ENCODE measurements at places on chromosomes 6 and 20. TPM values are rescaled to one million over a fixed set of nuclear protein-coding genes. Genes with fewer than 3 reads are reported as not detected.

GRCh38 chr20:63626424-63627128, at the start of gene GMEB2:
GMEB2 (minus strand) TSS chr20:63627101; CDS start chr20:63619397, 7,704 bp downstream.
- DNase-seq = peak; percentile 90

Gene SH3BGRL2
- total RNA-seq = 36.1 TPM

Gene SNAP25
- 0.29 TPM for total RNA-seq

GRCh38 chr6:125231133-125231532, 70.6 kb downstream of the HDDC2 start:
- DNase-seq = no peak

- no peak for DNase-seq
These were observed 17.4 kb downstream of the CNBD2 start for GRCh38 chr20:35985806-35986205.

Gene ARMH2
- not detected for total RNA-seq

GRCh38 chr6:52124126-52125121, 37.0 kb upstream of the PKHD1 start:
- DNase-seq = no peak

GRCh38 chr6:73455865-73456629, 4.0 kb upstream of the CGAS start:
- DNase-seq = no peak

Gene LST1
- not detected for total RNA-seq

Gene ZKSCAN8
- total RNA-seq = 41.6 TPM

DNA sequence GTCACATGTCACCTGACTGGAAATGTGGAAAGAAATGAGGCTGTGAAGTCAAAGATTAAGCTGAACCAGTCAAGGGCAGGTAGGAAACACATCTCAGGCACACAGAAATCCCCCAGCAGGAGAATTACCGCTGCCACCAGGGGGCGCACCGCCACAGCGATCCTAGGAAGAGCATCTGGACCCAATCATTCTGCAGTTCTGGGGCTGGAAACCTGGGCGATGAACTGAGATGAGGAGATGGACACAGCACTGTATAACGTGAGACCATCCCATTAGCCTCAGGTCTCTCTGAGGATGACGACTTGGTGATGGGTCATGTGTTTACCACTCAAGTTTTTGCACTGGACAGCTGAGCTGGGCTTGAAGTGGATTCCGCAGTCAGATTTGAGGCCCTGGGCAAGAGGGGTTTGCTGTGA, 6.5 kb upstream of the SLC24A3 start:
- peak; percentile 96 for DNase-seq

DNA sequence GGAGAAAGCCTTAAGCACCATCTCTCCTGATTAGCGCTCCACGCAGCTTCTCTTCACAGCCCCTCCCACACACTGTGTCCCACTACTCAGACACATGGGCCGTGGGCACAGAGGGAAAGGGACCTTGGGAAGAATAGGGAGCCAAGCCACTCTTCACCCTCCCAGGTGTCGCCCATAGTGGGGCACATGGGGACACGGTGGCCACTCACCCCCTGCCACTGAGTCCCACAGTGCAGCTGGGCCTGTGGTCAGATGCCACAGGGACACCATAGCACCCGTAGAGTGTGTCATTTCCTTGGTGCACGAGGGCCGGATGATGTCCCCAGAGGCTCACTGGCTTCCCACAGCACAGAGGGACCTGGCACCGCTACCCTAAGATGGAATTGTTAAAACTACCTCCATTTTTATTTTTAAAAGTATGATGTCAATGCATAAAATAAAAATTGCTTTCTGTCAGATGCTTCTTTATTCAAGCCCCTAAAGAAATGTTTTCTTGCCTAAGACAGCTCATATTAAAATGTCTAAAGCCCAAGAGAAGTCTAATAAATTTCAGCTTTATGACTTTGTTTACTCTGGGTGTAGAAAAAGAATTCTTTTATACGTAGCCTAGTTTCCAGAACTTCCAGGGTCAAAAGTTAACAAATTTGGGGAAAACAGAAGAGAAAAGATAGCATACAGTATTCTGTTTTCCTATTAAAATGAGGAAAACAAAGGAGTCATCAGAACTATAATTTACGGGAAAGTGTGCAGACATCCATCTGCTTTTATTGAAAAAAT, 191.0 kb upstream of the SNX9 start:
- DNase-seq = no peak

DNA sequence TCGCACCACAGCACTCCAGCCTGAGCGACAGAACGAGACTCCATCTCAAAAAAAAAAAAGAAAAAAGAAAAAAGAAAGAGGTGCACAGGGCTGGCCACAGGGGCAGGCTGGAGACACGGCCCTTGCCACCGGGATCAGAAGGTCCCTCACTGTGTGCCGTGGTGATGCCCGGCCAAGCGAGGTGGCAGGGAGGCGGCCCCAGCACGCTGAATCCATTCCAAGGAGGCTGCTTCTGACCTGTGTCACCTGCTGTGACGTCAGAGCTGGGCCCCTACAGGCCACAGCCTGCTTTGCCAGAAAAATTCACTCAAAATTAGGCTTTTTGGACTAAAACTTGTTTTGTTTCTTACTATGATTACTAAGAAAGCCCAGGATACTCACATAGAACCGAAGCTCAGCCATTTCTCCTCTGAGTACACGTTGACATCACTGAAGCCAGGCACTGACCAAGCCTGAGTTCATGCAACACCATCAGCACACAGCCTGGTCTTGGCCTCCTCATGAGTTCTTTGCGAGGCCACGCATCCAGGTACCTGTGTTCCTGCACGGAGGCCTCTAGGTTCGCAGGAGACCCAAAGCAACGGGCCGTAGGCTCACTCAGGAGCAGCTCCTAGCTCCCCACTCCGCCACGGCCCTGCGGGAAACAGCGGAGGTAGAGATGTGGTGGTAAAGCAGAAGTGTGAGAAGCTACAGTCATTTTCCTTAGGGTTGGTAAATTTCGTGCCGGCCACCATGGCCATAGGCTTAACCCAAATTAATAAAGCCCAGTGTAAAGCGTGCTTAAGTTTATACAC, 67.8 kb downstream of the THBS2 start:
- peak; percentile 34 for DNase-seq

DNA sequence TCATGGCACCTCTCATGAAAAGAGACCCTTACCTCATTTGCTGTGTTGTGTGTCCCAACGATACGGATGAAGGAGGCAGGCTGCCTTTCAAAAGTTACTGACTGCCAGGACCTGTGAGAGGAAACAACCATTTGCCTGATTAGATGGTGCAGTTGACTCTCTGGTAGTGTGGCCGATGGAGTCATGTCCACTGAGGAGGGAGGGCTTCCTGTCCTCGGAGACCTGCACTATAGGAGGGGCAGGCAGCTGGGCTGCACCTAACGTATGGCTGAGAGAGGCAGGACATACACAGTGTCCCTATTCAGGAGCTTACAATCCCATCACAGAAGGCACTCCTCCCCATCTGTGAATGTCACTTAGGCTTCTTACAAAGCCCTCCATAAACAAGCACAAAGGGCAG, 373.0 kb downstream of the ZFAND3 start:
- DNase-seq = peak; percentile 50

Gene PKHD1
- 0.19 TPM for total RNA-seq

GRCh38 chr6:105616521-105616920, 213.6 kb upstream of the PREP start:
- DNase-seq = no peak

DNA sequence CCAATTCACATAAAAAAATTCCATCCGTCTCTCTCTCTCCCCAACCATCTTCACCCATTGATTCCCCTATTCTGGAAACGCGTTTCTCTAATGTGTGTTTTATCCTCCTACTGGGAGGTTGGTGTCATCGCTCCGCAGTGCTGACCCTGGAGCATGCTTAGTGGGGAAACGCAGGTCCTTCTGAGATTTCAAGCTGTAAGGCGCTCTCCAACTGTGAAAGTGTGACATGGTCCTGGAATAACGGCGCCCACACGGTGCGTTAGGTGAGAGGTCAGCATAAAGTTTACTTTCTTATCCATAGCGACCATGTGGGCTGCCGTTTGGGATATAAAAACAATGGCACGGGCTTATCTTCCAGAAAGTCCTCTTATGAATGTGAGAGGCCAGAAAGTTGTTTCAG, 123.9 kb downstream of the WDR27 start:
- no peak for DNase-seq

GRCh38 chr20:18624948-18625347, 37.1 kb downstream of the DTD1 start:
- no peak for DNase-seq

Gene FHL5
- total RNA-seq = not detected

Gene RAD21L1
- 1.3 TPM for total RNA-seq

Gene STMND1
- not detected for total RNA-seq

- no peak for DNase-seq
These were observed 114.1 kb upstream of the ADGRF1 start for GRCh38 chr6:47156196-47156595.

Gene SLC35B3
- 11.9 TPM for total RNA-seq

DNA sequence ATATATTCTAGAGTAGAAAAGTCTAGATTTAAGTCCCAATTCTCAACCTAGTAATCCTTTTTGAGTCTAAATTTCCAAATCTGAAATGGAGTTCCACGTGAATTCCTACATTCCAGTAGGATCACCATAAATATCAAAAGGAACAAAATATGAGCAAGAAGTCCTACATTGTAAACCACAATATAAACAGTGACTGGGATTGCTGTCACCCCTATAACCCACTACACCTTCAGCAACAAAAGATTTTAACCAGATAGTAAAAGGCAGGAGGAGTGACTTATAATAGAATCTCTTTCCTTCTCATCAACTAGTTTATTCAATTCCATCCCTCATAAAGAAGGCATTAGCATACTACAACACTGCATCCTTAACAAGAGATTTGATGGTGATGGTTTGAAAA, 210.6 kb downstream of the KIF16B start:
- DNase-seq = no peak

GRCh38 chr20:23106271-23106851, 20.2 kb upstream of the CD93 start:
- DNase-seq = no peak

- no peak for DNase-seq
These were observed 377.5 kb upstream of the IRAK1BP1 start for GRCh38 chr6:78489874-78490273.

DNA sequence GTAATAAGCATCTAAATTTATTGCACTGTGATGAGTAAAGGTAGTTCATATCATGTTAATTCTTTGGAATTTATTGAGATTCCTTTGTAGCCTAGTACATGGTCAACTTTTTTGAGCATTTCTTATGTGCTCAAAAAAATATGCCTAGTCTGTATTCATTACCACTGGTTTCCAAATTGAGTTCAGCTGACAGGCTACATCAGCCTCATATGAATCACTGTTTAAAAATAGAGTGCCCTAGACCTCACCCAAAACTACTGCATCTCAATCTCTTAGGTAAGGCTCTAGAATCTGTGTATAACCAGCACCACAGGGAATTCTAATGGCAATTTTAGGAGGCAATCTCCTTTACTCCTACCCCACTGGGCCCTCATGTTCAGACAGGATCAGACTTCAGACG, 16.7 kb upstream of the FOXF2 start:
- DNase-seq = no peak

DNA sequence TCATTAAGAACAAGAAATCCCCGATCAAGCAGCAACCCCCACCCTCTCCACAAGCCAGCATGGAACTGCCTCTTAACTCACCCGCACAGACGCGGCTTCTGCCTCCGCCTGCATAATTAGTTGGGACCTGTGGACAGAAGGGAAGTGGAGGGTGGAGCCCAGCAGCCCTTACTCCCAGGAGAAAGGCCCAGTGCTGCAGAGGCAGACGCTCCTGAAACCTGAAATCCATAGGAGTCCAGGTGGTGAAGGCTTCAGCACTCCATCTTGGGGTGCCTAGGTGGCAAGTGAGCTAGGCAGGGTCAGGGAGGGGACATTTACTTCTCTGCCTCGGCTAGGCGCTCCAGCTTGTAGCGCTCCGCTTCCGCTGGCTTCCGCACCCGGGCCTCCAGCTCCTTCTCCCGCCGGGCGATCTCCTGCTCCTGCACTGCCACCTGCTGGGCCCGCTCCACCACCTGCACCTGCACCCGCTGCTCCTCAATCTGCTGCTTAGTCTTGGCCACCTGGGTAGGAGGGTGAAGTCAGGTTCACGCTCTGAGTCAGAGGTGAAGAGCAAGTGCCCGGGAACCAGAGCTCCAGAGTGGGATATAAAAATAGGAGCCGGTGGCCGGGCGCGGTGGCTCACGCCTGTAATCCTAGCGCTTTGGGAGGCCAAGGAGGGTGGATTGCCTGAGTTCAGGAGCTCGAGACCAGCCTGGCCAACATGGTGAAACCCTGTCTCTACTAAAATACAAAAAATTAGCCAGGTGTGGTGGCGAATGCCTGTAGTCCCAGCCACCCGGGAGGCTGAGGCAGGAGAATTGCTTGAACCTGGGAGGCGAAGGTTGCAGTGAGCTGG, 10.7 kb downstream of the TUBB start:
- DNase-seq = peak; percentile 94

- DNase-seq = no peak
These were observed 45.1 kb downstream of the OR2B6 start for GRCh38 chr6:28002161-28002560.

Gene EDN3
- total RNA-seq = not detected

GRCh38 chr6:116439522-116440051, 21.6 kb upstream of the CALHM6 start:
- no peak for DNase-seq

DNA sequence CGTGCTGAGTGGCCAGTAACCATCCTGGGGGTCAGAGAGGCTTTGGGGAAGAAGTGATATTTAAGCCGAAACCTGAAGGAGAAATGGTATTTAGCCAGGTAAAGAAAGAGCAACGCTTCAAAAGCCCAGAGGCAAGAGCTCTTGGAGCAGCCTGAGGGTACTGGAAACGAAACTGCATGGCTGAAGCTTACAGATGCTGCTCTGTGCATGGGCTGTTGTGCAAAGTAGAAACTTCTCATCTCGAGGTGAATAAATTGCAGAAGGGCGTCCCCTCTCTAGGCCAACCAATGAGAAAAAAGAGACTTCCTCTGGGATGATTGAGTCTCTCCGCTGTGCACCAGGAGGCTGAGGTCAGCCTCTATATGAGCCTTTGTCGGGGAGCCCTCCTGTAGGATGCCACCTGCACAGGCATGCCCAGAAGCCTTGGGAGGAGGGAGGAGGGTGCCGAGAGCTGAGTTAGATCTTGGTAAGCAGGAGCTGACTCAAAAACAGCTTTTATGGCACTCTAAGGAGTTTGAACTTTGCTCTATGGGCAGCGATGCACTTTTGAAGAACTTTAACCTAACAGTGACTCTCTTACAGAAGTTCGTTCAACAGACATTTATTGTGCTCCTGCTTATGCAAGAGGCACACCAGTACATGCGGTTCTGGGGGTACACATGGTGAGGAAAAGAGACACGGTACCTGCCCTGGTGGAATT, 61.6 kb upstream of the EDN1 start:
- no peak for DNase-seq

Gene PARD6B
- total RNA-seq = 29.0 TPM

GRCh38 chr6:30364591-30364990, 19.6 kb downstream of the RPP21 start:
- peak; percentile 63 for DNase-seq

Gene RAET1L
- not detected for total RNA-seq
